ENCODE measurements at places on chromosomes 1 and 21. TPM values are rescaled to one million over a fixed set of nuclear protein-coding genes. Genes with fewer than 3 reads are reported as not detected.

Gene OVAAL
- total RNA-seq, result not detected

Gene LRRC53
- total RNA-seq, result not detected

Gene LCE3E
- total RNA-seq, result not detected

Gene KRTAP13-2
- total RNA-seq, result not detected

Gene RAVER2
- total RNA-seq, result 4.7 TPM

Gene MFSD2A
- 25.2 TPM for total RNA-seq
